Breast epithelium (tissue), 4 donors: ENCODE measurements at places on chromosomes 2 and 18. TPM values are rescaled to one million over a fixed set of nuclear protein-coding genes. Genes with fewer than 3 reads are reported as not detected.

GRCh38 chr2:8800821-8801220, 36.6 kb downstream of the KIDINS220 start:
- H3K27me3 ChIP-seq = no peaks in the 10 kb centered on the region
- H3K36me3 ChIP-seq = peaks cover 10% of the 10 kb centered on the region

DNA sequence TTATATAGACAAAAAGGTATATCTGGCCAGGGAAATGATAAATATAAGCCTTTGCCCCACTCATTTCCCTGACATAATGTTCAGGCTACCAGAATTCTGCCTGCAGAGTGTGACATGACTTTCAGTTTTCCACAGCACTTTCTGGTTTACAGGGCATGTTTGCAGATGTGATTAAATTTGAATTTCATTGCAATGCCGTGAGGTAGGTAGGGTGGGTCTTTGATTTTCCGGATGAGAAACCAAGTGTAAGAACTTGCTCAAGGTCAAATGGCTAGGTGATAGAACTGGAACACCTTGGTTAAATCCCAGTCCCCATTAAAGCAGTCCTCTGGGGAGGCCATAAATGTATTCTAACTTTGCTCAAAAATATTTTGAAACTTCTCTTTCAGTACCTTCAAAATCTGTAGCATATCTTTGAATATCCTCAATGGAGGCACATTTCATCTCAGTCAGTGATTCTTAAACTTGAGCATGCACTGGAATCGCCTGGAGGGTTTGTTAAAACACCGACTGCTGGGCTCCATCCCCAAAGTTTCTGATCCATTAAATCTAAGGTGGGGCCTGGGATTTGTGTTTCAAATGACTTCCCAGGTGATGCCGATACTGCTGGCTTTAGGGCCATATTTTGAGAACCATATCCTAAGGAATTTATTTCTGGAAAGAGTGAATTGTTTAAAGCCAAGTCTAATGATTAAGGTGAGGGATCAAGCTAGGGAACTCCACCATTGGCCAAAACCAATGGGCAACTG, 35.0 kb downstream of the MRPL33 start:
- no peak for DNase-seq
- no peak overlapping the region for H3K27ac ChIP-seq
- no peak overlapping the region for H3K4me3 ChIP-seq

- no peaks in the 10 kb centered on the region for H3K4me1 ChIP-seq
- no peak overlapping the region for H3K4me3 ChIP-seq
- H3K27me3 ChIP-seq = no peaks in the 10 kb centered on the region
- no peaks in the 10 kb centered on the region for H3K36me3 ChIP-seq
These were observed 154.7 kb upstream of the HDAC4 start for GRCh38 chr2:239555571-239555905.

DNA sequence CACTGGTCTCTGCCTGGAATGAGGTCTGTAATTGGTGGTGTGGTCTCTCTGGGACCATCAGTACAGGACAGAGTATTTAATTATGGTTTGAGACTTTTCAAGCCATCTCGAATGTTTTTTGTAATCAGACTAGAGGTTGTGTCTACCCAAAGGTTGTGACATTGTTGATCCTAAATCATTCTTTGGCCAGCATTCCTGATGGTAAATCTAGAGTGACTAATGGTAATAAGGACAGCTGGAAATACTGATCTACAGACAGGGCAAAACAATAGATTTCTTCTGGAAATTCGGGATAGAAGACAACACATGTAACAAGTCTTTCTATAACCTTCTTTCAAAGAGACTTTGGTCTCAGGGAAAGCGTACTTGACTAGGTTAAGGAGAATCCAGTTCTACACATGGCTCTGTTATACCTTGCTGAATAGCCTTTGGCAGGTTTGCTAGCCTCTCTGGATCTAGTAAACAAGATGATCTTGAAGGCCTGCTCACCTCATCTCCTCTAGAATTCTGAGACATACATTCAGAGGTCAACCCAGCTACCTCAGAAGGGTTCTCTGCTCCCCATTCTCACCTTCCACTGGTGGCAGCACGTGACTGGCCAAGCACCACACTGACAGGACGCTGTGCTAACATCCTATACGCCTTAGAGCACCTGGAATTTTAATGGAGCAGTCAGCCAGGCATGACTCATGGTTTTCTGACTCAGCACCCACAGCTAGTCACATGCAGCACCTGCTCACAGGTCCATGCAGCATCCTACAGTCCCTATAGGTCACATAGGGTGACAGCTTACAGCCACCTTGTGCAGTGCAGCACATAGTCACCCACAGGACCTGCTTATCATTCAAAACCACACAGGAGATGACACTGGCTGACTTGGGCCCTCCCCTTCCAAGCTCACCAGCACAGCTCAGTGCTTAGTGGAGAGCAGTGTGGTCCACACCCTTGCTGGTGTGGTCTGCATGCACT, 12.2 kb downstream of the PLB1 start:
- H3K4me3 ChIP-seq = no peak overlapping the region
- no peak overlapping the region for H3K27ac ChIP-seq
- DNase-seq = no peak
- no peaks in the 10 kb centered on the region for H3K4me1 ChIP-seq
- no peaks in the 10 kb centered on the region for H3K27me3 ChIP-seq

- H3K27ac ChIP-seq = peak overlapping the region; percentile 51
- no peak overlapping the region for H3K4me3 ChIP-seq
- DNase-seq = no peak
- no peaks in the 10 kb centered on the region for H3K27me3 ChIP-seq
- no peaks in the 10 kb centered on the region for H3K36me3 ChIP-seq
- H3K4me1 ChIP-seq = no peaks in the 10 kb centered on the region
These were observed 137.4 kb upstream of the ETAA1 start for GRCh38 chr2:67259556-67260342.

DNA sequence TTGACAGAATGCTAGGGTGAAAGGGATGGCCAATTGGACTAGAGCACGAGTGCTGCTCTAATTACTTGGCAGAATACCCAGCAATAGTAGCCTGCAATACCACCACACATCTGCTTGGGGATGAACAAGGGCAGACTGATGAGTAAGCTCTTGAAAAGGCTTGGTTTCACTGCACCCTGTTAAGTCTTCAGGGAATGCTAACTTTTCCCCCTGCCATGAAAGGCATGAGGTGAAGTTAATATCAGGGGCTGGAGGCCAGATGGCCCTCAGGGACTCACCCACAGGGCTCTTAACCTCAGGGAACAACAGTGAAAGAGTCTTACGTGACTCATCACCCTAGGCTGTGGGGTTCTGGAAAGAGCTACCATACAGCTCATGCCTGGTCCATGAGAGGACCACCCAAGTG, 51.7 kb upstream of the MYL1 start:
- H3K4me1 ChIP-seq = no peaks in the 10 kb centered on the region
- DNase-seq = no peak
- H3K27ac ChIP-seq = no peak overlapping the region
- H3K27me3 ChIP-seq = no peaks in the 10 kb centered on the region

GRCh38 chr2:120852200-120852815, 116.6 kb downstream of the GLI2 start:
- no peaks in the 10 kb centered on the region for H3K36me3 ChIP-seq
- no peaks in the 10 kb centered on the region for H3K27me3 ChIP-seq
- H3K27ac ChIP-seq = no peak overlapping the region
- no peak overlapping the region for H3K4me3 ChIP-seq

GRCh38 chr2:216884347-216884746, 24.5 kb upstream of the TNP1 start:
- H3K27ac ChIP-seq = no peak overlapping the region
- no peaks in the 10 kb centered on the region for H3K27me3 ChIP-seq
- DNase-seq = no peak

DNA sequence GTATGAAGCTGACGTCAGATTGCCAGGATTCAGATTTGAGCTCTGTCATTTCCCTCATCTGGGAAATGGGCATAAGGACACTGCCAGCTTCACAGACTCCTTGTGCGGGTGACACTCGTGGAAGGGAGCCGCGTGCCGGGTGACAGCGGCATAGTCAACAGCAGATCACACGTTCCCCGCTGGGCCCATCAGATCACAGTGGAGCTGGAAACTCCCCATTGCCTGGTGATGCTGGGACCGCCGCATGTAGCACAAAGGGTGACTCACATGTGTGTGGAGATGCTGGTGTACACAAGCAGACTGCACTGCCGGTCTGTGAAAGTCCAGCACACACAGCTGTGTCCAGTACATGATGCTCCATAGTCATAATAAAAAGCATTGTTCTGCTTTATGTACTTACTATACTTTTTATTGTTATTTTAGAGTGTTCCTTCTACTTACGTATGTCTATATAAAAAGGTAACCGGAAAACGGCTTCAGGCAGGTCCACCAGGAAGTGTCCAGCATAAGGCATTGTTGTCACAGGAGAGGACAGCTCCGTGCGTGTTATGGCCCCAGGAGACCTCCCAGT, 31.8 kb downstream of the SALL3 start:
- H3K4me3 ChIP-seq = no peak overlapping the region
- H3K4me1 ChIP-seq = no peaks in the 10 kb centered on the region
- no peak overlapping the region for H3K27ac ChIP-seq
- DNase-seq = no peak
- peaks cover 3% of the 10 kb centered on the region for H3K27me3 ChIP-seq
- H3K36me3 ChIP-seq = no peaks in the 10 kb centered on the region

- DNase-seq = no peak
- H3K27me3 ChIP-seq = no peaks in the 10 kb centered on the region
- H3K4me3 ChIP-seq = no peak overlapping the region
- H3K27ac ChIP-seq = no peak overlapping the region
These were observed 25.0 kb downstream of the FN1 start for GRCh38 chr2:215410932-215411285.

GRCh38 chr2:67974559-67975430, 88.0 kb downstream of the C1D start:
- DNase-seq = no peak
- no peaks in the 10 kb centered on the region for H3K36me3 ChIP-seq
- H3K27me3 ChIP-seq = no peaks in the 10 kb centered on the region
- no peaks in the 10 kb centered on the region for H3K4me1 ChIP-seq
- H3K4me3 ChIP-seq = peak overlapping the region; percentile 37

DNA sequence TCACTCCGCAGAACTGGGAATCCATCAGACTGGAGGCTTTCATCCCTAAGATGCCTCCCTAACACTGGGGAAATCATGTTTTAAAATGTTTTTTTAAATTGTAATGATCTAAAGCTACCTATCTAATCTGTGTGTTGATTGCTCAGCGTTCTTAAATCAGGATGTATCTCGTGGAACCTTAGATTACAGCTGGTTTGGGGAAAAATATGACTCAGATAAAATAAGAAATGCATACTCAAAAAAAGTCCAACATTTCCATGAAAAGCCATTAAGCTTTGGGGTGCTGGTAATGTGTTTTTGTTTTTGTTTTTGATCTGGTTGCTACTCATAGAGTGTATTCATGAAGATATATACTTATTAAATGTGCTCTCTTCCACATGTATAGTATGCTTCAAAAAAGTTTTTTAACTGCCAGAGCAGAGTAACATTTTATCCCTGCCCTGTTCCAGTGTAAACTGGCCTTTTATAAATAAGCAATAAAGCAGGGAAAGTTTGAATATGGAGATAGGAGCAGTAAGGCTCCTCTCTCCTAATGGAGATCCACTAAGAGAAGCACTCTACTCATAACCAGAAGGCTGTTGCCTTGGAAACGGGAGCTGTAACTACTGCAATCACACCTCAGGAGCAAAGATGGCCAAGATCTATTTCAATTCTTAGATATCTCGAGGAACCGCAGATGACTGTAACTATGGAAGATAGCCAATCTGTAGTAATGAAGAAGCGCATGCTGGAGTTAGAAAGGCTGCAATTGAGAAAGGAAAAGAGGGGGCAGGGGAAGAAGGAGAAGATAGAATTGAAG, 41.6 kb downstream of the ANKRD44 start:
- H3K27ac ChIP-seq = no peak overlapping the region
- H3K4me1 ChIP-seq = no peaks in the 10 kb centered on the region
- H3K4me3 ChIP-seq = no peak overlapping the region
- no peak for DNase-seq
- no peaks in the 10 kb centered on the region for H3K27me3 ChIP-seq

DNA sequence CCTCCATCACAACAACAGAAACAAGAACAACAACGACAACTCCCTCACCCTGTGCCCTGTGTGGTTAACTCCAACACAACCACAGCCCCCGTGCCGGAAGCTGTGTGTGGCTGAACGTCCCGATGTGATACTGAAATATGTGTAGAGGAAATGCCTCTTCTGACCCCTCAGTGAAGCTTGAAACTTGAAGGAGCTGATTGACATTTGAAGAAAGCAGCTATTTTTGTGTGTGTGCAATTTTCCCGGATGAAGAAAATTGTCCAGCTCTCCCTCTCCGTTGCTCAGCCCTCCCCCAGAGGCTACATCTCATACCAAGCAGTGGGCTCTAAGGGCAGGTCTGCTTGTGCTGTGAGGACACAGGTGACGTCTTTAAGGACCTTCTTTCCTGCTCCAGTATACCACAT, 173.8 kb downstream of the ICOS start:
- H3K36me3 ChIP-seq = no peaks in the 10 kb centered on the region
- peak overlapping the region; percentile 68 for H3K27ac ChIP-seq
- no peaks in the 10 kb centered on the region for H3K4me1 ChIP-seq
- no peaks in the 10 kb centered on the region for H3K27me3 ChIP-seq
- no peak for DNase-seq

The ANKAR gene
- total RNA-seq = 21.1 TPM

The GAL3ST2 gene
- total RNA-seq = not detected

The LMAN1 gene
- total RNA-seq = 86.9 TPM

The GPR35 gene
- total RNA-seq = 4.7 TPM

The RUFY4 gene
- 2.8 TPM for total RNA-seq

The GALNT3 gene
- 36.7 TPM for total RNA-seq

The C2orf66 gene
- not detected for total RNA-seq

The SLC5A7 gene
- total RNA-seq = not detected

The IGFBP5 gene
- 1,107 TPM for total RNA-seq
